ENCODE measurements at places on chromosomes 2 and 18.

DNA sequence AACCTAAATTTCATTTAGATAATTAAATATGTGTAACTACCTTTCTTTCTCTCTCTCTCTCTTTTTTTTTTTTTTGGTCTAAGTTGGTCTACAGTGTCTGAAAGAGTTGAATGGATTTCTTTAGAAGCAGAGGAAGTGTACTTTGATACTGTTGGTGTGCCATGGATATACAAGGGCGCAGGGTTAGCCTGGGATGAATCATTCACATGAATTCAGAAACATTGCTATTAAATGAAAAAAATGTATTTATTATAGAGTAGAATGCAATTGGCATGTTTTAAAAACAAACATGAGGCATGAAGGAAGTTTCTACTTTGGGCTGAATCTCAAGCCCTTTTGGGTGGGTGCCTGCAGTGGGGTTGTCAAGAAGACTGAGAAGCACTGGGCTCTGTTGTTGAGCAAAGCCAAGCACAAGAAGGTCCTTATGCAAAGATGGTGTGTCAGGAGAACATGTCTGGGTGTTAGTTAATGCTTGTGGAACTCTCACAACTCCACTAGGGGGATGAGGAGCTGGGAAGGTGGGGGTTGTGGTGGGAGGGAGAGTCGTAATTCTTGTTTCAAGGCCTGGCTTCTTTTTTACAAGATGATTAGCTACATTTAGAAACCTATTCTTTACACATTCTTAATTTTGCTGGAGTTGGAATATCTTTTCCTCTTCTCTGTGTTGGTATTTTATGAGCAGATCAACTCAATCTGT lies 57.9 kb downstream of the LYPD6 start:
- DNase-seq = no peak

DNA sequence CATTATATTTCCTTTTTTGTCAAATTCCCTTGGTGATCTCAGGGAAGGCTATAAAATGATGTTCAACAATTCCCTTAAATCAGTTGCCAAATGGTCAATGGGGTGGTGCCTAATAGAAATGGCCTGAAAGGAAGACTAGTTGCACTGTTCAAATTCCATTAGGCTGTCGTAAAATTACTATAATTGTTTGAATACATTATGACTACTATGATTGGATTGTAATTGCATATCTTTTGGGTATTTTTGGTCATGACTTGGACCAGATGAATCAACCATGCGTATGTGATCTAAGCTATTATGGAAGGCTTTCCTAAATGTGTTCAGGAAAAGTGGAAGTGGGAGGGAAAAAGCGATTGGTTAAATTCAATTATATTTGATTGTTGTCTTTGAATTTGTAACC lies 41.3 kb upstream of the KCNE4 start:
- no peak for DNase-seq

GRCh38 chr2:119119076-119119785 lies 39.3 kb downstream of the C1QL2 start:
- DNase-seq = no peak

DNA sequence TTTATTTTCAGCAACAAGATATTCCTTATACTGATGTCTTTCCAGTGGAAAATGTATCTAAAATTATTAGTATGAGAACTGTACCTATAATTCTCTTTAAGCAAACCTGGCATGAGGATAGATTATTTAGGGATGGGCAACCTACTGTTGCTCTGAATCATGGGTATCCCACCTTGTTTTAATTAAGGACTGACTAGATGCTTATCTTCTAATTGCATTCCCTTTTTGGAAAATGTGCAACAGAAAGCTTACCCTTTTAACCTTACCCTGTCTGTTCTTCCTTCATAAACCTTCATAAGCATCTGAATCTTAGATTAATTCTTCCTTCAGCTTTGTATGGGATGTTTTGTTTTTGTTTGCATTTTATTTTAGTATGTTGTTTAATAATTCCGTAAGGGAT lies 110.3 kb downstream of the TAF4B start:
- no peak for DNase-seq

GRCh38 chr18:44740000-44740399 lies 59.3 kb downstream of the SETBP1 start:
- DNase-seq = no peak

DNA sequence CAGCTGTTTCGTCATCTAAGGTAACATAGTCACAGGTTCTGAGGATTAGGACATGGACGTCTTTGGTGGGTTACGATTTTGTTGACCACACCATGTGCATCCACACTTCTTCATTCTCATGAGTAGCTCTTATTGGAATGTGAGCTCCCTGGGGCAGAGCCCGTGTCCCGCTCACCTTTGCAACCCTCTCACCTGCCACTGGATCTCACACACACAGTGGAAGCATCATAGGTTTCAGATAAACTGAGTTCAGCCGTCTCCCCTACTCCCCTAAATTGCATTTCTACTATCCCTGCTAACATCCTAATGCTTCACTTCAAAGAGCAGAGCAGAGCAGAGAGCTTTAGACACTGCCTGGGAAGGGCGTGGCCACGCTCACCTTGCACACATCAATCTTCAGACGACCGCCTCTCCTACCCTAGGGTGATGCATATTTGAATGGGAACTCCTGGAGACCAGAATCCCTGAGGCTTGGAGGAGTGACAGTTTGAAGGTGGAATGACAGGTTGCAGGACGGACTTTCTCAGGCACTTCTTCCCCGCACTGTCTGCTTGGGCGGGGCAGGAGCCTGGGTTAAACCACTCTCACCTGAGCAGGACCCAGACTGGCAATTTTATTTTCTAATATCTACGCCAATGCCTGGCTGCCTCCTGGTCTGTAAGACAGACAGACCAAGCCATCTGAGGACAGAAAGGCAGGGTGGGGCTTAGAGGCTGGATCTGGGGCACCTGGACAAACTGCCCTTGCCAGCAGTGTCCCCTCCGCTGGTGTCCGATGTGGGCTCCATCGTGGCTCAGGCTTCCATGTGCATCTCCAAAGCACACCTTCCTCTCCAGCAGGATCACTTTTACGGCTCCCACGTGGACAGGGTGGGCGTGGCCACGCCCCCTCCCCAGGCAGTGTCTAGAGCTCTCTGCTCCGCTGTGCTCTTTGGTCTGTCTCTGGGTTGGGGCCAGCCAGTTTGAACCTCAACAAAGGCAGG lies 229.5 kb upstream of the COPS8 start:
- no peak for DNase-seq

GRCh38 chr18:37869051-37869450 lies 303.5 kb upstream of the CELF4 start:
- no peak for DNase-seq

GRCh38 chr2:120321721-120322284 lies 24.1 kb upstream of the INHBB start:
- DNase-seq = no peak

GRCh38 chr2:46257476-46257875 lies 39.7 kb upstream of the EPAS1 start:
- no peak for DNase-seq

GRCh38 chr2:97985998-97986397 lies 9.8 kb downstream of the TMEM131 start:
- no peak for DNase-seq
